IMR-90 (cell line): ENCODE measurements at places on chromosomes 1 and 21. TPM values are rescaled to one million over a fixed set of nuclear protein-coding genes. Genes with fewer than 3 reads are reported as not detected.

HAO2 gene
- total RNA-seq, result not detected in 2 replicates

IFNLR1 gene
- not detected in 2 replicates for total RNA-seq

RGS8 gene
- total RNA-seq, result not detected in 2 replicates

CLCNKB gene
- not detected in 2 replicates for total RNA-seq

PTPN14 gene
- total RNA-seq, result 31.7 and 42.8 TPM in 2 replicates

STIL gene
- 17.2 and 19.2 TPM in 2 replicates for total RNA-seq

UROD gene
- 165 and 220 TPM in 2 replicates for total RNA-seq

QSOX1 gene
- total RNA-seq, result 93.3 and 102 TPM in 2 replicates

IL12RB2 gene
- total RNA-seq, result not detected in 2 replicates

PODN gene
- total RNA-seq, result 0.54 and 0.56 TPM in 2 replicates

APOBEC4 gene
- total RNA-seq, result not detected in 2 replicates

CACNA1E gene
- not detected in 2 replicates for total RNA-seq

THEM4 gene
- 7.3 and 8.3 TPM in 2 replicates for total RNA-seq

HRNR gene
- not detected in 2 replicates for total RNA-seq

GPR25 gene
- not detected in 2 replicates for total RNA-seq

OR6N1 gene
- total RNA-seq, result not detected in 2 replicates

RUNX3 gene
- total RNA-seq, result not detected in 2 replicates

AMPD1 gene
- total RNA-seq, result not detected in 2 replicates

OR2L3 gene
- not detected in 2 replicates for total RNA-seq

FCER1A gene
- not detected in 2 replicates for total RNA-seq

SOX13 gene
- 0.54 and 0.56 TPM in 2 replicates for total RNA-seq

S100A1 gene
- total RNA-seq, result 0.18 TPM in 1 of 2 replicates, not detected in the other

KCNAB2 gene
- 1.1 and 1.3 TPM in 2 replicates for total RNA-seq
